Activated CD8-positive, alpha-beta T cell treated with anti-CD3 and anti-CD28 coated beads for 36 hours (primary cell): ENCODE measurements at places on chromosomes 6 and 20.

GRCh38 chr6:20541382-20541781, 7.1 kb downstream of the CDKAL1 start:
- no peak overlapping the region for H3K4me3 ChIP-seq
- peaks cover 32% of the 10 kb centered on the region for H3K36me3 ChIP-seq
- no peak for DNase-seq
- no peak overlapping the region for H3K27ac ChIP-seq
- H3K4me1 ChIP-seq, result peaks cover 59% of the 10 kb centered on the region

GRCh38 chr20:50913690-50914375, 17.4 kb downstream of the ADNP start:
- H3K27ac ChIP-seq, result peak overlapping the region; percentile 17
- peaks cover 41% of the 10 kb centered on the region for H3K36me3 ChIP-seq
- H3K27me3 ChIP-seq, result no peaks in the 10 kb centered on the region
- H3K4me1 ChIP-seq, result peaks cover 83% of the 10 kb centered on the region
- peak; percentile 60 for DNase-seq
- H3K4me3 ChIP-seq, result no peak overlapping the region

DNA sequence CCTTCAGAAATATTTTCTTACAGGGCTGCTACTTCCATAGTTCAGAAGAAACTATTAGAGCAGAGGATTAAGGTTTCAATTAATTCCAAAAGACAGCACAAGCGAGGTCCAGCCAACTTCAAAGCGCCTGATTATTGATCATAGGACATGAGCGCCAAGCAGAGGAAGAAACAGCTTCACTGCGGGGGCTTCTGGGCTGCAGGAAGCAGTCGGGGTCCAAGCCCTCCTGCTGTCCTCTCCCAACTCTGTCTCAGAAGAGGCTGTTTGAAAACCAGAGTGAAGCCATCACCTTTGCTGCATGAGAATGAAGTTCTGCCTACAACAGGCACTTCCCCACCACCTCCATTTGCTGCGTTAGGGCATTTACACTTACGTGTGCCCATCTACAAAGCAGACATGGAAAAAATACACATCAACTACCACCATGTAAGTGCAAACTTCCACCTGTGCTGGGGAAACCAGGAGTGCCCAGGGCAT, 23.9 kb downstream of the SUMO4 start:
- peaks cover 8% of the 10 kb centered on the region for H3K4me1 ChIP-seq
- no peak overlapping the region for H3K4me3 ChIP-seq
- H3K27me3 ChIP-seq, result no peaks in the 10 kb centered on the region
- no peak for DNase-seq
- no peaks in the 10 kb centered on the region for H3K36me3 ChIP-seq
- no peak overlapping the region for H3K27ac ChIP-seq

DNA sequence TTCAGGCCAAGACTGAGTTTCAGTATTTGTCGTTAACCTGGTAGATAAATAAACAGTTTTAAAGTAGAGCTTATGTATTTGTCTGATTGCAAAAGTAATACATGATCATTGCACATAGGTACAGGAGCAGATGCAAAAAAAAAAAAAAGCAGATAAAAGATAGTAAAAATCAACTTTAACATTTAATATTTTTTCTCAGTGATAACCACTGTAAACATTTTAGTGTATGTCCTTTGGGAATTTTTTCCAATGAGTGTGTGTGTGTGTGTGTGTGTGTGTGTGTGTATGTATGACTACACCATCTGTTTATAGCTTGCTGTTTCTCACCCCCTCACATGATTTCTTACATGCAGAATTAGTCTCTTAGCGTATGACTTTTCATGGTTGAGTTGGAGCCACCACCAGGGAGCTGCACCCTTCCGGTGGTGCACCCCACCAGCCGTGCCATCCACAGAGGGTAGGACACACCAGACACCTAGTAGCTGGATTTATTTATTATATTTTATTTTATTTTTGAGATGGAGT, 26.3 kb downstream of the WRNIP1 start:
- H3K4me3 ChIP-seq, result no peak overlapping the region
- no peaks in the 10 kb centered on the region for H3K27me3 ChIP-seq
- peaks cover 36% of the 10 kb centered on the region for H3K4me1 ChIP-seq

GRCh38 chr20:24583169-24583792, 113.9 kb downstream of the SYNDIG1 start:
- H3K4me1 ChIP-seq, result no peaks in the 10 kb centered on the region
- no peak overlapping the region for H3K4me3 ChIP-seq
- no peaks in the 10 kb centered on the region for H3K27me3 ChIP-seq
- H3K36me3 ChIP-seq, result no peaks in the 10 kb centered on the region
- H3K27ac ChIP-seq, result no peak overlapping the region

DNA sequence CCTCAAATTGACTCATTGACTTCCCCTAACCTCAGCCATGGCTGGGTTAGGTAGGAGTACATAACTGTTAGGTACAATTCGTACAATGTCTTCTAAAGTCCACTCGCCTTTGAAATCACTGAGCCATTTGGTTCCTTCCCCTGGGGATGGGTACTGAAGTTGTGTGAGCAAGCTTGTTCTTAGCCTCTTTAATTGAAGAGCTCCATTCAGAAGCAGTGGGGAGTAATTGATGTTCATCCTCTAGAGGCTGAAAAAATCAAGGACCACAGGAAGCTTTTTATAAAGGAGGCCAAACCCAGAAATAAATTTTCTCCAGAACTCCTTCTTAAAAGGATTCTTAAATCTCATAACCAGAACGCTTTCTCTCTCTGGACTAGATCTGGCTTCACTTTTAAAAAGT, 60.6 kb downstream of the ANKS1A start:
- H3K4me3 ChIP-seq, result no peak overlapping the region
- no peaks in the 10 kb centered on the region for H3K27me3 ChIP-seq
- DNase-seq, result no peak

- H3K27me3 ChIP-seq, result peaks cover 1% of the 10 kb centered on the region
- DNase-seq, result no peak
- no peaks in the 10 kb centered on the region for H3K4me1 ChIP-seq
- no peak overlapping the region for H3K4me3 ChIP-seq
- H3K27ac ChIP-seq, result no peak overlapping the region
- no peaks in the 10 kb centered on the region for H3K36me3 ChIP-seq
Observed at GRCh38 chr6:164020142-164020541, 605.6 kb downstream of the QKI start.

DNA sequence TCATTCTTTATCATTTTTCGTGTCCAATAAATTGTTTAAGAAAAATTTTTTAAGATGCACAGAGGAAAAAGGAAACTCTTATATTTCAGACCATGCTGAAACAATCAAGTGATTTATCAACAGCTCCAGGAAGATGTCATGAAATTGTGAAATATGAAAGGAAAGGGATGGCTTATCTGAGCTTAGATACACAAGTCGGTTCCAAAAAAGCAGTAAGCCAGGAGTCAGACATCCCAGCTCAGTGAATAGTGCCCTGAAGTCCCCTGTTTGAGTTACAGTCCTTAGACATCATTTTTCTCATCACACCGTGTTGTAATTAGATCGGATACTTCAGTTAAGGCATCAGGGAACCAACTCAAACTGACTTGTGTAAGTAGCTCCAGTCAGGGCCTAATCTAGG, 91.0 kb upstream of the SSTR4 start:
- H3K27me3 ChIP-seq, result peaks cover 4% of the 10 kb centered on the region
- H3K36me3 ChIP-seq, result no peaks in the 10 kb centered on the region
- no peak for DNase-seq
- no peak overlapping the region for H3K27ac ChIP-seq
- H3K4me1 ChIP-seq, result no peaks in the 10 kb centered on the region

- DNase-seq, result peak; percentile 64
- peaks cover 24% of the 10 kb centered on the region for H3K4me1 ChIP-seq
- H3K27ac ChIP-seq, result peak overlapping the region; percentile 77
- H3K36me3 ChIP-seq, result peaks cover 64% of the 10 kb centered on the region
- no peak overlapping the region for H3K4me3 ChIP-seq
Observed at GRCh38 chr6:12138381-12138780, 126.3 kb downstream of the HIVEP1 start.

DNA sequence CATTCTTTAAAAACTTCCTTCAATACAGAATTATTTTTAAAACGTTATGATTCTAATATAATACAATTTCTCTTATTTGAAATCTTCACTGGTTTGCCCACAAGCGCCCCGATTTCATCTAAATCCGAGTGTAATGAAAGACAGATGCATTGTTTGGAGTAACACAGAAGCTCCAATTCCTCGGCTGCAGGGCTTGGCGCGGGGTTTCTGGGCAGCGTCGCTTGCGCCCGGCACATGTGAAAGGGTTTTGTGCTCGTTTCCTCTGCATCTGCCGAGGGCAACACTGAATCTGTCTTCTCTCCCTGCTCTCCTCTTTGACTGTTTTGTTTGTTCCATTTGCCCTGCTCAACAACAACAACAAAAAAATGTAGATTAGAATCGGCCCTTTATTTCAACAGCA, 248.6 kb upstream of the QKI start:
- H3K4me1 ChIP-seq, result no peaks in the 10 kb centered on the region
- peaks cover 1% of the 10 kb centered on the region for H3K27me3 ChIP-seq
- H3K4me3 ChIP-seq, result no peak overlapping the region
- DNase-seq, result no peak
- H3K36me3 ChIP-seq, result no peaks in the 10 kb centered on the region

GRCh38 chr20:35269055-35269781, 8.7 kb downstream of the MMP24OS start:
- H3K4me1 ChIP-seq, result peaks cover 2% of the 10 kb centered on the region
- peaks cover 13% of the 10 kb centered on the region for H3K36me3 ChIP-seq
- H3K27me3 ChIP-seq, result no peaks in the 10 kb centered on the region
- no peak overlapping the region for H3K27ac ChIP-seq

DNA sequence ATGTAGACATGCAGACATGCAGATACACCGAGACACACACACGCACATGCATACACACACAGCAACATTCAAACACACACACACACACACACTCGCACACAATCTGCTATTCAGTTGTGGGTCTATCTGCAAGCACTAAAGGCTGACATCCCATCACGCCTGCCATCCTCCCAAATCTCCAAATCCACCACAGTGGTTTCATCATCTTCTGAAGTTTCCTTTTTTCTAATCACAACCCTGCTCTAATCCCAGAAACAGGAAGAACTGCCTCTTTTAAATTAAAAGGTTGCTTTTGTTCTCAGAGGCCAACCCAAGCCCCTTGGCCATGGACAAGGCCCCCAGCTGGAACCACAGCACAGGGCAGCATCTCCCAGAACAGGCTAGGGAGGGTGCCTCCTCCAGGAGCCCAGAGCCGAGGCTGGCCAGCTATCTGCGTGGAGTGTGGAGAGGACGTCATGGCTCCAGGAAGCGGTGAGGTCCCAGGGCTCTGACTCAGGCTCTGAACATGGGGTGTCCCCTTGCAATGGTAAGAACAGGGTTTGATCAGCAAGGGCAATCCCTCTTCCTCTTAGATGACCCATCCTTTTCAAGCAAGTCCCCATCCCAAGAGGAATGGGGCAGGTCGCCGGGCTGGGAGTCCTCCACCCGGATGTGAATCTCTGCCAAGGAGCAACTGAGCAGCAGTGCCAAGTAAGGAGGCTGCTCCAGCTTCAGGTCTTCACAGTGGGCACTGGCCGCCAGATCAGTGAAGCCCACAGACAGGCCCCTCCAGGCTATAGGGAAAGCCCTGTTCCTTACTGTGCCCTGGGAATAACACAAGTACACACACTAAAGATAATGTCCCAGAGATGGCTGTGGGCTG, 14.7 kb downstream of the FOXF2 start:
- H3K36me3 ChIP-seq, result no peaks in the 10 kb centered on the region
- H3K27me3 ChIP-seq, result peaks cover 2% of the 10 kb centered on the region
- no peaks in the 10 kb centered on the region for H3K4me1 ChIP-seq
- no peak for DNase-seq
- H3K27ac ChIP-seq, result no peak overlapping the region
- no peak overlapping the region for H3K4me3 ChIP-seq

GRCh38 chr6:129678463-129678862, 31.5 kb downstream of the ARHGAP18 start:
- no peak overlapping the region for H3K4me3 ChIP-seq
- H3K27ac ChIP-seq, result no peak overlapping the region
- H3K27me3 ChIP-seq, result no peaks in the 10 kb centered on the region
- H3K4me1 ChIP-seq, result peaks cover 32% of the 10 kb centered on the region
- no peaks in the 10 kb centered on the region for H3K36me3 ChIP-seq

- H3K27me3 ChIP-seq, result peaks cover 12% of the 10 kb centered on the region
- H3K4me1 ChIP-seq, result no peaks in the 10 kb centered on the region
- H3K4me3 ChIP-seq, result no peak overlapping the region
Observed at GRCh38 chr6:147579667-147580066, 71.2 kb downstream of the SAMD5 start.

DNA sequence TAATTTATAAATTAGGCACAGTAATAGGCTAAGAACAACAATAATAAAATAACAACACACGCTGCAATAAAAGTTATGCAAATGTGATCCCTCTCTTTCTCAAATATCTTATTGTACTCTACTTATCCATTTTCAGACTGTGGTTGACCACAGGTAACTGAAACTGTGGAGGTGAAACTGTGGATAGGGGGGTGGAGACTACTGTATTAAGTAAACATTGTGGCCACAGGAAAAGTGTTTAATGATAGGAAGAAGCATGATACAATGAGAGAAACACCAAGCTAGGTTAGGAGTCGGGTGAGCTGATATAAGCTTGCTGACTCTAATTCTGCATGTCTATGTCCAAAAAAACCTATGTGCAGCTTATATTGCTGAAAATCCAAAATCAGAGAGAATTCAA, 23.0 kb downstream of the NHLRC1 start:
- H3K4me1 ChIP-seq, result no peaks in the 10 kb centered on the region
- no peak overlapping the region for H3K4me3 ChIP-seq
- no peak for DNase-seq
- peaks cover 20% of the 10 kb centered on the region for H3K27me3 ChIP-seq

DNA sequence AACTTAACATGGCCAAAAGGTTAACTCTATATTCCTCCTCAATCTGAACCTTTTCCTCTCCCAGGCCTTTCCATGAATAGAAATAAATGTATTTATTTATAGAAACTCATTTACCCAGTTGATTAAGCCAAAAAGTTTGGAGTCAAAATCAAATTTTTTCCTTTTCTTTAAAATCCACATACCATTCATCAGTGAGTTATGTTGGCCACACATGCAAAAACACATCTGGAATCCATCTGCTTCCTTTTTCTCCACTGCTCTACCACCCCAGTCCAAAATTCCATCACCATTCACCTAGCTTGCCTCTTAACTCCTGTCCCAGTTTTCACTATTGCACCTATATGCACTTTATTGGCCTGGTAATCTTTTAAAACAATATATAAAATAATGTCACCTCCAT, 62.4 kb upstream of the TMEM200A start:
- no peaks in the 10 kb centered on the region for H3K36me3 ChIP-seq
- no peaks in the 10 kb centered on the region for H3K27me3 ChIP-seq
- no peak for DNase-seq
- H3K4me1 ChIP-seq, result peaks cover 4% of the 10 kb centered on the region
- H3K4me3 ChIP-seq, result no peak overlapping the region

GRCh38 chr6:154337406-154338005, 19.1 kb downstream of the IPCEF1 start:
- no peaks in the 10 kb centered on the region for H3K27me3 ChIP-seq
- H3K4me1 ChIP-seq, result peaks cover 4% of the 10 kb centered on the region
- no peak for DNase-seq
- H3K36me3 ChIP-seq, result no peaks in the 10 kb centered on the region

DNA sequence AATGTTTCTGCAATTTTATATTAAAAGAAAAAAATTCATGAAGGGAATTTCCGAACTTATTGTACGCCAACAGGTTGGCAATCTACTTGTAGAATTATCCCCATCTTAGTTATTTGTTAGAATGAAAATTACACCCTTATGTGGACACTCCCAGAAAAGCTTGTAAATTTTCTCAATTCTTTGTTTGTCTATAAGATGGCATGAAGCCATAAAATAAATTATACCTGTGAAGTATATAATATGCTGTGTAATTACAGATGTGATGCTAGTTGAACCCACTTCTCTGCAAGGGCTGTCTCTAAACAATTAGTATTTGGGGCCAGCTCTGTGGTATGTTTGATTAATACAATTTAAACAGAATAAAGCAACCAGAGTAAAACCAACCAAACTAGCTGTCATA, 52.1 kb upstream of the DSP start:
- no peaks in the 10 kb centered on the region for H3K36me3 ChIP-seq
- H3K27ac ChIP-seq, result no peak overlapping the region
- H3K27me3 ChIP-seq, result peaks cover 17% of the 10 kb centered on the region
- no peak overlapping the region for H3K4me3 ChIP-seq
- DNase-seq, result no peak
- no peaks in the 10 kb centered on the region for H3K4me1 ChIP-seq
